CD4-positive, alpha-beta T cell (primary cell): ENCODE measurements at places on chromosomes 7 and 10. TPM values are rescaled to one million over a fixed set of nuclear protein-coding genes. Genes with fewer than 3 reads are reported as not detected.

- H3K27me3 ChIP-seq: no peaks in the 10 kb centered on the region
- H3K27ac ChIP-seq: no peak overlapping the region
- no peak overlapping the region for H3K4me3 ChIP-seq
- no peaks in the 10 kb centered on the region for H3K36me3 ChIP-seq
- H3K4me1 ChIP-seq: peaks cover 8% of the 10 kb centered on the region
Measured at GRCh38 chr7:50595491-50596102, 30.4 kb upstream of the DDC start.

- no peaks in the 10 kb centered on the region for H3K4me1 ChIP-seq
- DNase-seq: peak; percentile 46
- peaks cover 15% of the 10 kb centered on the region for H3K36me3 ChIP-seq
Measured at GRCh38 chr10:50325449-50326171, 74.3 kb upstream of the ASAH2 start.

DNA sequence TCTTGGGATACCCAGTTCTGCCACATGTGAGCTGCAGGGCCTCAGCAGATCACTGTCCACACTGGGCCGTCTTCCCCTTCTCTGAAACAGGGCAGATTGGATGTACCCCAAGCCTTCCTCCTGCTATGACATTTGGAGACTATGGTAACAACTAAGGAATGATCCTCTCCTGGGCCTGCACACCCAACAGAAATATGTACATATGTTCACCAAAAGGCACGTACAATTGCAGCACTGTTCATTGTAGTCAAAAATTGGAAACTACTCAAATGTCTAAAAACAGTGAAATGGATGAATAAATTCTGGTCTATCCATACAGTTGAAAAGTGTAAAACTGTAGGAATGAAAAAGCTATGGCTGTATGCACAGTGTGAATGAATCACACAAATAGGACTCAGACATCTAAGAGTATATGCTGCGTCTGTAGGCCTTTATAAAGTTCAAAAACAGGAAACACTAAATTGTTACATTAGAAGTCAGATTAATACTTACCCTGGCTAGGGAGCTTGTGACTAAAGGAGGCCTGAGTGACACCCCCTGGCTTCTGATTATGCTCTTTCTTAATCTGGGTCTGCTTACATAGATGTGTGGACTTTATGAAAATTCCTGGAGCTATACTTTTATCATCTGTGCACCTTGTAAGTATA, 16.1 kb upstream of the XPNPEP1 start:
- no peak overlapping the region for H3K4me3 ChIP-seq
- H3K36me3 ChIP-seq: no peaks in the 10 kb centered on the region
- DNase-seq: no peak
- no peaks in the 10 kb centered on the region for H3K27me3 ChIP-seq

- H3K27me3 ChIP-seq: no peaks in the 10 kb centered on the region
- H3K36me3 ChIP-seq: no peaks in the 10 kb centered on the region
- no peak overlapping the region for H3K4me3 ChIP-seq
Measured at GRCh38 chr10:80281292-80281691, 8.2 kb downstream of the MAT1A start.

DNA sequence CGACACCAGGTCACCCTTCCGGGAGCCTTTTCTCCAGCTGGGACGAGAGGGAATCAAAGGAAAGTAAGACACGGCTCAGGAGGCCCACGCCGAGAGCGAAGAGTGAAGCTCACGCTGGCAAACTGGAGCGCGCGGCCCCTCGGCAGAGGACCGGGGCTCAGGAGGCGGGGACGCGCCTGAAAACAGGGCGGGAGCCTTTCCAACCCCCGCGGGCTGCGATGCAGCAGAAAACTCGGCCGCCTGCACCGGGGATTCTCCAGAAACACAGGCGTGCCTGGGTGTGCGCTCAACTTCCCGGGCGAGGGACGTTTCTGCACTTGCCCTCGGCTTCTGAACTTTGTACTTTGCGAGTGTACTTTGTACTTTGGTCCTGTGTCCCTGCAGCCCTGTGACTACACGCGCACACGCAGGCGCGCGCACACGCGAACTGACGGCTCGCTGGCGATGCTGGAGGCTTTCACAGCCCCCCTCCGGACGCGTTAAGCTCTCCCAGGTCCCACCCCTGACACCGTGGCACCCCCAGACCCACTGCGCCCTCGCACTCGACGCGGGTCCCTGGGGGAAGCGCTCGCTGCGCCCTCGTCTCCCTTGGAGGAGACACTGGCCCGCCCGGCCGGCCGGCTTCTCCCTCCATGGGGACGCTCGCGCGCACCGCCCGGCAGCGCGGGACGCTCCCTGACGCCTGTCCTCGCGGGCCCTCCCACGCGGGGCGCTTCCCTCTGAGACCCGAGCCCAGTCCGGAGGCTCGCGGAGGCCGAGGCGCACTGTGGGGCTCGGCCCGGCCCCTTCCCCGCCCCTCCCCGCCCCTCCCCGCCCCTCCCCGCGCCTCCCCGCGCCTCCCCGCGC, 588 bp upstream of the PAOX start:
- H3K36me3 ChIP-seq: no peaks in the 10 kb centered on the region
- H3K4me3 ChIP-seq: peak overlapping the region; percentile 93
- peaks cover 34% of the 10 kb centered on the region for H3K4me1 ChIP-seq
- H3K27ac ChIP-seq: no peak overlapping the region

DNA sequence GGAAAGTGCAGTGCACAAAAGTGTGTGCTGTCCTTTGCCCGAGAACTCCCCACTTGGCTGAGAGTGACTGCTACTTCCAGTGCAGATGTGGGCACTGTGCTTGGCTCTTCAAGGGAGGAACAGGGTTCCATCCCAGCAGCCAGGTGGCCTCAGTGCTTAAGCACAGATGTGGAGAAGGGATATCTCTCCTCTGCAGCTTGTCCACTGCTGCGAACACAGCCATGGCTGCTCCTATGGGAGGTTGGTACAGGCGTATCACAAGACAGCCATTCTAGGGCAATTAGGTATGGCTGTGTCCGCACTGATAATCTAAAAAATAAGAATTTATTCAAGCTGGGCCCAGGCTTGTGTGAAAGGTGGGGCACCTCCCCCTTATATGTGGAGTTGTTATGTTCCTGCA, 66.6 kb downstream of the GLCCI1 start:
- no peak overlapping the region for H3K4me3 ChIP-seq
- no peak for DNase-seq
- H3K27ac ChIP-seq: no peak overlapping the region
- peaks cover 10% of the 10 kb centered on the region for H3K36me3 ChIP-seq
- no peaks in the 10 kb centered on the region for H3K27me3 ChIP-seq

- no peaks in the 10 kb centered on the region for H3K4me1 ChIP-seq
- peaks cover 79% of the 10 kb centered on the region for H3K36me3 ChIP-seq
- no peak for DNase-seq
- no peaks in the 10 kb centered on the region for H3K27me3 ChIP-seq
Measured at GRCh38 chr7:92092210-92092609, 42.1 kb downstream of the CYP51A1 start.

GRCh38 chr10:124074501-124075109, 18.8 kb downstream of the CHST15 start:
- DNase-seq: peak; percentile 48
- no peaks in the 10 kb centered on the region for H3K36me3 ChIP-seq
- no peak overlapping the region for H3K27ac ChIP-seq
- no peak overlapping the region for H3K4me3 ChIP-seq
- no peaks in the 10 kb centered on the region for H3K4me1 ChIP-seq

DNA sequence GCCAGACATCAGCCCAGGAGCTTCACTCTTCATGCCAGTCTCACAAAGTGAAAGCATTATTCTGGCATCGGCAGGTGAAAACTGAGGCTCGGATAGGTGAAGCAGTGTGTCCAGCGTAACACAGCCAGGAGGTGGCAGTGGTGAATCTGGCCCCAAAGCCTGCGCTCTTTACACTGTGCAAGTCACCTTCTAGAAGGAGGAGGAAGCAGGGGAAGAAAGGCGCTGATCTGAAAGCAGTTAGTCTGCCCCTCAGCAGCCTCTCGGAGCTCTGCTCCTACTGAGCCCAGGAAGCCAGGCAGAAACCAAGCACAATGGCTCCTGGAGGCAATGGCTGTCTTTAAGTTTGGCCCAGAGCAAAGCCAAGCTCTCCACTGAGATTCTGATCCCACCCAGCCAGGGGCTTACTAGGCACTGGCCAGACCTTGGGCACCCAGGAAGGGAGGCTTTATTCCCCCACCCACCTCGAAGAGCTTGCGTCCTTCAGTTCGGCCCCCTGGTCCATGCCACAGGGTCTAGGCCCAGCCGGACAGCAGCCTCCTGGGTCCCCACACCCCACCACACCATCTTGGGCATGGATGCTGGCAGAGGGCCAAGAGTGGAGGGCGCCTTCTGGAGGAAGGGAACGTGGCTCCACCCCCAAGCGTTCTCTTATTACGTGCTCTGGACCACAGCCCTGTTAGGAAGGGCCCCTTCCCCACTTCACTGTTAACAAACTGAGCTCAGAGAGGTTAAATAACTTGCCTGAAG, 104.5 kb downstream of the GRID1 start:
- H3K4me3 ChIP-seq: no peak overlapping the region
- H3K36me3 ChIP-seq: no peaks in the 10 kb centered on the region
- no peak overlapping the region for H3K27ac ChIP-seq
- DNase-seq: no peak

Gene EN2
- total RNA-seq: not detected

DNA sequence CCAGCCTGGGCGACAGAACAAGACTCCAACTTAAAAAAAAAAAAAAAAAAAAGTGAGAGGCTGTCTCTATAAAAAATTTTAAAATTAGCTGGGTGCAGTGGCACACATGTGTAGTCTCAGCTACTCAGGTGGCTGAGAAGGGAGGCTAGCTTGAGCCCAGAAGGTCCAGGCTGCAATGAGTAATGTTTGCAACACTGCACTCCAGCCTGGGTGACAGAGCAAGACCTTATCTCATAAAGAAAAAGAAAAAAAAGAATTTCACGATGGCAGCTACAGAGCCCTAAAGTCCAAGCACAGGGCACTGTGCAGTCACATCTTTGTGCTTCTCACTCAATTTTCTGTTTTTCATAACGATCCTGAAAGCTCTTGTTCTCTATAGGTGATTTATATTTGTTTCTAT, 209.5 kb upstream of the KCTD7 start:
- peaks cover 3% of the 10 kb centered on the region for H3K4me1 ChIP-seq
- H3K36me3 ChIP-seq: no peaks in the 10 kb centered on the region
- no peak for DNase-seq

Gene OR2A25
- not detected for total RNA-seq
